ENCODE measurements at places on chromosomes 7 and 10.

GRCh38 chr10:31124852-31125251 lies 93.2 kb upstream of the ZNF438 start:
- DNase-seq = no peak

GRCh38 chr7:29485339-29486190 lies 78.1 kb upstream of the PRR15 start:
- DNase-seq = no peak

DNA sequence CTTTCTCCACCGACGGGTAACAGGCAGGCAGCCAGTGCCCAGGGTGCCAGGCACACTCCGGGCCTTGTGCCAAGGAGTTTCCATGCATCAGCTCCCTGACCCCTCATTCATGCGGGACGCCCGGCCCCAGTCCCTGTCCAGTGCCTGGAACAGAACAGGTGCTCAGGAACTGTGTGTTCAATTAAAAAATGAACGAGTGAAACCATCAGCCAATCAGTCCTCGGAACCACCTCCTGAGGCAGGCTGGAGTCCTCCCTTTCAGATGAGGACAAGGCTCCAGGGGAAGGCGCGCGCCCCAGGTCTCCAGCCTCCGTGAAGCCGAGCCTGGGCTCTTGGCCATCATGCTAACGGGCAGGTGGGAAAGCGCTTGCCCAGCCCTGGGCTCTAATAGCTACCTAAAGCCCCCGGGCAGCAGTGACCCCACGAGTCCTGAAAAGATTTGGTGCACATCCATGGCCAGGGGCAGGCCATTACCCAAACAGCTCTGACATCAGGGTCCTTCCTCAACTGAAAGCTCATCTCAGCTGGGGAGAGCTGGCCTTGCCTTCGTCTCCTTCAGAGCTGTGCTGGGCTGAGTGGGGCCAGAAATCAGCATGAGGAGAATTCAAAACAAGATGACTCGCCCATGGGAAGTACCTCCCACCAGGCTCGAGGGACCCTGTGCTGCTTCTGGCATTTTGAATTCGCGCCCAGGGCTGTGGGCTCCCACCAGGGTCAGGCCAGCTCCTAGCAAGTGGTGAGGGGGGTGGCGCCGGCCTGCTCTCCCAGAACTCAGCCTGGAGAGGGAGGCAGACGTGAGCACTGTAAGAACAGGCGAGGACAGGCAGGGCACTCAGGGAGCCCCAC lies 200.5 kb downstream of the MAD1L1 start:
- DNase-seq = no peak

DNA sequence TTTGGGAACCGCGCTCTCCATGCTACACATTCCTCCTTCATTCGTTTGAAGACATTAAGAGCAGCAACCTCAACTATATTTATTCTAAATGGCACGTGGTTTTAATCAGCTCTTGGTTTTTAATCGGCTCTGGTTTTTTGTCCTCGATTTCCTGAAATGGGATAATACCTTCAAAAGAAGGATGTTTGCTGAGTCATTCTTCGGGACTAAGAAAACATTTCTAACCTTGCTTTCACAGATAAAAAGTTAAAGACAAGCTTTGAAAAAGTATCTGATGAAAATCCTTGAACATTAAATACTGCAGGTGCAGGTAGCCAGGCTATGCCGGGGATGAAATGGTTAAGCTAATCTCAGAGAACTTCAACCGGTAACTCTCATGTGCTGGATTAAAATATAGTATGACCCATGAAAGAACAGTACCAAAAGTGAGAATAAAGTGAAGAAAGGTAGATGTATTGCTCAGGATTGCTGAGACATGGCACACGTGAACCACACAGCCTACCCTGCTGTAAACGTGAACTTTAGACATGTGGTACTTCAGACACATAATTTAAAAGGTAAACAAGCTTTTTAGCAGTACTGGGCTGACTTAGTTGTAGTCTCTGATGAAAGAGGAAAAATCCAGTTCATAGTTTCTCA lies 89.1 kb downstream of the PTPRN2 start:
- no peak for DNase-seq

GRCh38 chr7:136074843-136075242 lies 97.7 kb upstream of the MTPN start:
- DNase-seq = no peak

DNA sequence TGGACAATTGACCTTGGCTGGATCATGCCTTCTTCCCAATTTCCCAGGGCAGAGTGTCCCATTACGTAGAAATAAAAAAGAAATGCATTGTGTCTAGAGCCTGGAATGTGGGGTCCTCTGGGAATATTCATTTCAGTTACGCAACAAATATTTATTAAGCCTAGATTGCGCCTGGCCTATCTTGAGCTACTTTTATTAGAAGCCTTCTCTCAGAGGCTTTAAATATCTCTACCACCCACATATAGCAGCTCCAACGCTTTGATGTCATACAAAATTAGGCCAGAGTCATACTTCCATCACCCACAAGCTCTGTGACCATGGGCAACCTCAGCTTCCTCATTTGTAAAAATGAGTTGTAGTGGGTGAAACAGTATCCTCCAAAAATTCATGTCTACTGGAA lies 24.9 kb upstream of the CARD11 start:
- DNase-seq = no peak

DNA sequence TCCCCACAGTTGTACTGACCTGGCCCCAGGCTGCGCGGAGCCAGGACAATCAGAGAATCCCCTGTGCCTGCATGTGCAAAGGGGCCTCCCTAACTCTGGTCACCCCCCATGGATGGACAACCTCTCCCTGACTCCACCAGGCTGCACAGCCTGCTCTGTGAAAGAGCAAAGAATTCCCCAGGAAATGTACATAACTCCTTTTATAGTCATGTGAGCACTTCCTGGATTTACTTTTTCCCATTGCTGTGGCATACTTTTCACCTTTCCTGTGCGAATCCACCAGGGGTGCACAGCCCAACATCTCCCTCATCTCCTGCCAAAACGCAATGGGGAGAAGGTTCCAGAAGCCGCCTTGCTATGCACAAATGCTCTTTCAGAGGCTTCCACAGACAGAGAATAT lies 27.9 kb downstream of the FGFR2 start:
- DNase-seq = no peak

- DNase-seq = no peak
Measured at GRCh38 chr7:48067475-48067874, 21.6 kb upstream of the UPP1 start.

Measured in activated CD4-positive, alpha-beta T cell treated with anti-CD3 and anti-CD28 coated beads for 1 hour (primary cell).